ENCODE measurements at places on chromosomes 12 and 14. TPM values are rescaled to one million over a fixed set of nuclear protein-coding genes. Genes with fewer than 3 reads are reported as not detected.

PRPF39 gene
- 43.0 TPM for total RNA-seq

CCND2 gene
- total RNA-seq = 790 TPM

PTGER2 gene
- total RNA-seq = 123 TPM

KRT6C gene
- total RNA-seq = not detected

HOXC13 gene
- total RNA-seq = not detected

NFE2 gene
- total RNA-seq = not detected

KRT86 gene
- total RNA-seq = 0.48 TPM

SMAGP gene
- total RNA-seq = 2.0 TPM

CAPZA3 gene
- not detected for total RNA-seq
